HepG2 (cell line): ENCODE measurements at places on chromosomes 12 and 14.

- DNase-seq, result no peak
Observed at GRCh38 chr12:54032086-54032619, 697 bp upstream of the HOXC5 start.

GRCh38 chr12:114361545-114361944, 44.4 kb downstream of the TBX5 start:
- DNase-seq, result no peak

- DNase-seq, result no peak
Observed at GRCh38 chr12:4685317-4685716, 34.9 kb upstream of the GALNT8 start.

- DNase-seq, result no peak
Observed at GRCh38 chr12:32650508-32650907, 28.6 kb upstream of the DNM1L start.

DNA sequence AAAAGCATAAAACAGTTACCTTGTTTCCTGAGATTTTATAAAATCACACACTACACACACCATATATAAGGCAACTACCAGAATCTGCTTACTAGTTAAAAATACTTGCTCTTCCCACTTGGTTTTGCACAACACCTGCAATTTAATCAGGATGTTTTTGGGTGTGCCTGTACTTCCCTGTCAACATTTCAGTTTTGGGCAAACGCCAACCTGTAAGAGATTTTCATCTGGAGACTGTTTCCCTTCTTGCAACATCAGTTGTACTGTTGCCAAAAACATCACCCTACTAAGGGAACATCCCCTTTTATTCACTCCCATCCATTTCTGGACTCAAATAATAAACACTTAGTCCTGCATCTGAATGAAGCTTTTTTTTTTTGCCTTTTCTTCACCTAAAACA, 172.3 kb downstream of the DUSP6 start:
- no peak for DNase-seq

GRCh38 chr12:64008596-64008995, 164.1 kb downstream of the SRGAP1 start:
- no peak for DNase-seq
